ENCODE measurements at places on chromosomes 11 and 22. TPM values are rescaled to one million over a fixed set of nuclear protein-coding genes. Genes with fewer than 3 reads are reported as not detected.

NUDT8 gene
- total RNA-seq, result 29.8 TPM

NAALAD2 gene
- 0.83 TPM for total RNA-seq

CCDC89 gene
- total RNA-seq, result 1.1 TPM

SLC37A2 gene
- total RNA-seq, result 4.2 TPM

TUB gene
- 22.9 TPM for total RNA-seq

IGLL5 gene
- 0.59 TPM for total RNA-seq

GRCh38 chr11:128862908-128863660 is 4.0 kb downstream of the KCNJ1 start:
- no peak overlapping the region for H3K4me3 ChIP-seq
- no peaks in the 10 kb centered on the region for H3K27me3 ChIP-seq
- no peaks in the 10 kb centered on the region for H3K4me1 ChIP-seq
- DNase-seq, result no peak
- no peaks in the 10 kb centered on the region for H3K36me3 ChIP-seq

GRCh38 chr22:20619045-20619892 is 111.9 kb downstream of the MED15 start:
- no peaks in the 10 kb centered on the region for H3K4me1 ChIP-seq
- no peak overlapping the region for H3K27ac ChIP-seq
- no peak for DNase-seq
- H3K36me3 ChIP-seq, result no peaks in the 10 kb centered on the region

DNA sequence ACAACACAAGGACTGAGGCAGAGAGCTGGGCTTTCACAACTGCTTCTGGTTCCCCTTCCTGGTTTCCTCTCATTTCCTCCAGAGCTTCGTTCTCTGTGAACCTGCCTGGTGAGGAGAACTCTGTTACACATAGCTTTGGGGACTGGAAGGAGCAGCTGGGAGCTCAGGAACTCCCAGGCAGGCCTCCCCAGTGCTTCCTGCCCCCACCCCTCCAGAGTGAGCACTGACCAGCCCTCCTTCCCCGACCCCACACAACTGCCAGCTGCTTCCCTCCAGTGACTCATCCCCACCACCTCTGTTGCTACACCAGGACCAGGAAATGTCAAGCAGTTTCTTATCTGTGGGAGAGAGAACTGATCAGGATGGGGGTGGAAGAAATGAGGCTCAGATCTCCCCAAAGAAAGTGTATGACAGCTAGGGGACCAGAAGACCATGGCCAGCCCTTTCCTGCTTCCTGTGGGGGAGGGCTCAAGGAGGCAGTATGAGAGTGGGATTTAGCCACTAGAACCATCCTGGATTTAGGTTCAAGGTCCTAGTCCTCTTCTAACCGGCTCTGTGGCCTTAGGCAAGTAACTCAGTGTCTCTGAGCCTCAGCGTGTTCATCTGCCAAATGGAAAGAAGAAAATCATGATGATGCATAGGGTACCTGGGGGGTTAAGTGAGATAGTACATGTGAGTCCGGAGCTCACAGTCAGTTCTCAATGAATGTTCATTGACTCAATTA is 4.5 kb upstream of the TP53I11 start:
- no peaks in the 10 kb centered on the region for H3K27me3 ChIP-seq
- no peak overlapping the region for H3K4me3 ChIP-seq
- H3K4me1 ChIP-seq, result peaks cover 45% of the 10 kb centered on the region
- no peaks in the 10 kb centered on the region for H3K36me3 ChIP-seq
- H3K27ac ChIP-seq, result no peak overlapping the region

DNA sequence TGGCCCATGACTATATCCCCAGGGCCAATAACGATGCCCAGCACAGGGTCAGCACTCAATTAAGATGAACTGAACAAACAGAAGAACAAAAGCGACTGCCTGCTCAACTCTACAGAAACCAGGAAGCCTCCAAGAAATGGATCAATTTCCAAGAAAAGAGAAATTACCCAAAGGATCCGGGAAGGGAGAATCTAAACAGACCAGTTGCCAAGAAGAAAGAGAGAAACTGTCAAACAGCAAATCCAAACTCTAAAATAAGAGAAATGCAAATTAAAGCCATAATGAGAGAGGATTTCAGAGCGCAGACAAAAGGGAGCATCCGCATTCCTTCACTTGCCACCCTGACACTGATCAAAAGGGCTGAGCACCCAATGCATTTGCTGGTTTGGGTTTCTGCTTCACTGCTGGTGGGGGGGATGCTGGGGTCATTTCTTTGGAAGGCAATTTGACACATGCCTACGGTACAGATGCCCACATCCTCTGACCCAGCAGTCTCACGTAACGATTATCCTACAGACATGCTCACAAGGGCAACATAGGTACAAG is 37.7 kb upstream of the RFPL3 start:
- no peaks in the 10 kb centered on the region for H3K36me3 ChIP-seq
- DNase-seq, result peak; percentile 28
- no peak overlapping the region for H3K4me3 ChIP-seq
- no peaks in the 10 kb centered on the region for H3K27me3 ChIP-seq

DNA sequence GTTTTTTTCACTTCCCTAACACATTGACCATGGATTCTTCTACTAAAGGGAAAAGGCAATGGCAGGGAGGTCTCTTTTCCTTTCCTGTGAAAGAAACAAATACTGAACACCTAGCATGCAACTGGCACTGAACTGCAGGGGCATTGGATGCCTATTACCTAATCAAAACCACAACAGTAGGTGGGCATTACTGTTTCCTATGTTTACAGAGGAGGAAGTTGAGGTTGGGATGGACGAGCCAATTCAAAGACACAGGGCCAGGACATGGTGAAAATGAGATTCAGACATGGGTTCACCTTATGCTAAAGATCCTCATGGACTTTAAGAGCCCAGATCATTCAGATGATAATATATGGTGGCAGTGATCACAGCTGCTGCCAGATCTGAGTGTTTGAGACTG is 407.0 kb downstream of the MIAT start:
- H3K4me1 ChIP-seq, result no peaks in the 10 kb centered on the region
- no peak overlapping the region for H3K27ac ChIP-seq
- no peak overlapping the region for H3K4me3 ChIP-seq
- DNase-seq, result no peak

DNA sequence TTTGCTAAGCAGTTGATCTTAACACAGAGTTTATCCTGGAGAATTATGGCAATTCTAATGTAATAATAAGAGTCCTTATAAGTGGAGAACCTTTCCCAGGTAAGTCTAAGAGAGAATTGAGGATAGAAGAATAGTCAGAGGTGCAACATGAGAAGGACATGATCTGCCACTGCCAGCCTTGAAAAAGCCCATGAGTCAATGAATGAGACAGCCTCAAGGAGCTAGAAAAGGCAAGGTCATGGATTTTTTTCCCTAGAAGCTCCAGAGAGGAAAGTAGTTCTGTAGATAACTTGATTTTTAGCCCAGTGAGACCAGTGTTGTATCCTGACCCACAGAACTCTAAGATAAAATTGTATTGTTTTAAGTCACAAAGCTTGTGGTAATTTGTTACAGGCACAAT is 16.9 kb downstream of the MS4A6A start:
- no peaks in the 10 kb centered on the region for H3K27me3 ChIP-seq
- no peak overlapping the region for H3K4me3 ChIP-seq
- no peak overlapping the region for H3K27ac ChIP-seq
- DNase-seq, result no peak
- H3K4me1 ChIP-seq, result no peaks in the 10 kb centered on the region

DNA sequence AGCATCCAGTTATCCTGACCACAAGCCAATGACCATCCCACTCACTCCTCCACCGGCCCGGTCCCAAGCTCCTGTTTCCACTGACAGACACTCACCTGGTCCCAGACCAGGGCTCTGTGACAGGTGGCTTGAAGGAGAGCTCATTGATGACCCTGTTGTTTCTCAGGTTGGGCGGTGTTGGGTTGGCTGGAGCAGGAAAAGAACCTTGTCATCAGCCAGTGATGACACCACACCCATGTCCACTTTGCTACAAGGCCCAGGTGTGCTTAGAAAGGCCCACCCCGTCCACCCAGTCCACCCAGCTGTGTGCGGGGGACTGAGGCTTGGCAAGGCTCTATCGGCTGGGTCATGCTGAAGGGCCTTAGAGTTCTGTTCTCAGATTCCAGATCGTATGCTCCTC is 42.9 kb downstream of the GAB4 start:
- no peak overlapping the region for H3K4me3 ChIP-seq
- H3K4me1 ChIP-seq, result no peaks in the 10 kb centered on the region
- DNase-seq, result no peak
- no peaks in the 10 kb centered on the region for H3K36me3 ChIP-seq

- H3K27ac ChIP-seq, result no peak overlapping the region
- no peaks in the 10 kb centered on the region for H3K27me3 ChIP-seq
- DNase-seq, result no peak
Measured at GRCh38 chr11:17894929-17895658, 117.8 kb downstream of the SERGEF start.

DNA sequence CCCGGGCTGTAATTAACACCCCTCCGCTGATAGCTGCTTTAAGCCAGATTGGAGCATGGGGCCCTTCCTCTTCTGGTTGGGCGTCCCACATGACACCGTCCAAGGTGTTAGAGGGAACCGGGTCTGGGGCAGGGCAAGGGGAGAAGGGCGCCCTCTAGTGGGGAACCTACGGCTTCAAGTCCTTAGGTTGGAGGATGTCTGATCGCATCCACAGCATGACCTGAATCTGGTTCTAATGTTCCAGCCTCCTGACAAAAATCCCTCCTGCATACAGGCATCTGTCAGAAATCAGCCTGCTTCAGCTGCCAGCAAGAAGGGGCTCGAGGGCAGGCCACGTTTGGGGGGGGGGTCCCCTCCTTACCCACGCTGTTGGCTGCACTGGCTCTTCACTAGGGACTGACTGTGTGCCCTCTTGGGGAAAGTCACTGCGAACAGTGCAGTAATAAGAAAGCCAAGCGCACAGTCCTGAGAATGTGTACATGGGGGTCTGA is 94.2 kb upstream of the TBCEL start:
- peak overlapping the region; percentile 31 for H3K27ac ChIP-seq
- no peaks in the 10 kb centered on the region for H3K36me3 ChIP-seq
- no peak overlapping the region for H3K4me3 ChIP-seq
- DNase-seq, result no peak

GRCh38 chr11:34226210-34226609 is 120.8 kb downstream of the NAT10 start:
- H3K27me3 ChIP-seq, result no peaks in the 10 kb centered on the region
- H3K36me3 ChIP-seq, result no peaks in the 10 kb centered on the region
- no peak overlapping the region for H3K27ac ChIP-seq
- peaks cover 18% of the 10 kb centered on the region for H3K4me1 ChIP-seq
- no peak overlapping the region for H3K4me3 ChIP-seq
- no peak for DNase-seq

DNA sequence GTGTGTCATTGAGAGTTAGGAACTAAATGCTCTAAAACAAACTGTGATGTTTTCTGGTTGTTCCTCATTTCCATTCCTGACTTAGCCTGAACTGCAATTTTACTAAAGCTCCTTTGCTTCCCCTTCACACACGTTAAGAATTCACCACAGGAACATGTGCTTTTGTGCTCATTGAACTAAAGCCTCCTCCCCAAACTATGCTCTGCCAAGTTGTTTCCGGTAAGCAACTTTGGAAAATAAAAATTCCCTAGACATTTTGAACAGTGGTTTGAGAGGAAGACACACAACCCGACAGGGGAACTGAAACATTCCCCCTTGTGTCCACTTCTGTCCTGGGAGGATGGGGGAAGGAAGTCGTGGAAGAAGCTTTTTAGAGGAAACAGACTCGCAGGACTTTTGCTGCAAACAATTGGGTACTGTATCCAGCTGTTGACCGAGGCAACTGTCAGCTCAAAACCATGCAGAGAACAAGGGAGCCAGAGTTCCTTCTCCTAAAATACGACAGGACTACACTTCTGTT is 66.9 kb downstream of the GAB2 start:
- H3K27ac ChIP-seq, result peak overlapping the region; percentile 78
- peak overlapping the region; percentile 16 for H3K4me3 ChIP-seq
- no peaks in the 10 kb centered on the region for H3K36me3 ChIP-seq
- H3K27me3 ChIP-seq, result no peaks in the 10 kb centered on the region

GRCh38 chr11:86627776-86628455 is 44.5 kb downstream of the ME3 start:
- H3K4me3 ChIP-seq, result no peak overlapping the region
- H3K36me3 ChIP-seq, result no peaks in the 10 kb centered on the region
- H3K4me1 ChIP-seq, result peaks cover 68% of the 10 kb centered on the region
- DNase-seq, result no peak

DNA sequence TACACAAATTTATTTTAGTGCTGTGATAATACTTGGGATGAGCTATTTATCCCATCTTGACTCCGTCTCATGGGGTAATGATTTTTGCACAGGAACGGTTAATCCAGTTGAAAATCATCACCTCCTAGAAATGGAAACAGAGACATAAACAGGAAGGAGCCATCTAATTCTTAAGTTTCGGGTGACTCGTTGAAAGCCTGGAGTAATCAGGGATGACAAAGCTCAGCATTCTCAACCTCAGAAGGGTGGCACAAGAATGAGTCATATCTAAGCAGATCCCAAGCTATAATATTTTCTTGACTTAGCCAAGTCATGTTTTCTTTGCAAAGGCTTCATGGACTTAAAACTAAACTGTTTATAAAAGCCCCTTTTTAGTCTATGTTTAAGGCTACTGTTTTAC is 280.8 kb upstream of the CCDC90B start:
- H3K4me1 ChIP-seq, result no peaks in the 10 kb centered on the region
- no peak overlapping the region for H3K27ac ChIP-seq
- DNase-seq, result no peak
- H3K27me3 ChIP-seq, result no peaks in the 10 kb centered on the region
- no peaks in the 10 kb centered on the region for H3K36me3 ChIP-seq

GRCh38 chr11:115145324-115145723 is 358.9 kb downstream of the CADM1 start:
- no peaks in the 10 kb centered on the region for H3K27me3 ChIP-seq
- H3K4me3 ChIP-seq, result no peak overlapping the region
- no peaks in the 10 kb centered on the region for H3K36me3 ChIP-seq
- no peak for DNase-seq

DNA sequence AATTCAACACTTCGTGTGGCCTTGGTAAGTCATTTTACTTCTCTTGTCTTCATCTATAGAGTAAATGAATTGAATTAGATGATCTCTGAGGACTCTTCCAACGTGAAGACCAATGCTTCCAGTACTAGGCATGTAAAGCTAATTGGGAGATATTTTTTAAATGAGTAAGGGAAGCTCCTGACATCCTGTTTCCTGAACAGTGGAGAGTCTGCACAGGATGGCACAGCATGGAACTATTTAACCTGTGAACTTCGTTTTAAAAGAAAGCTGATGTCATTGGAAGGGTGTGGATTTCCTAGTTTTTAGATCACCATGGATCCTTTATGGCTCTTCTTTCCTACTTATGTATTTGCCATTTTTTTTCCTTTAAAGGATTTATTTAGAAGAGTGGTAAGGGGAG is 48.4 kb upstream of the HSD17B12 start:
- no peaks in the 10 kb centered on the region for H3K4me1 ChIP-seq
- H3K36me3 ChIP-seq, result no peaks in the 10 kb centered on the region
- no peaks in the 10 kb centered on the region for H3K27me3 ChIP-seq
- H3K27ac ChIP-seq, result no peak overlapping the region
- H3K4me3 ChIP-seq, result no peak overlapping the region

GRCh38 chr22:41290262-41291221 is 4.6 kb upstream of the RANGAP1 start:
- H3K27ac ChIP-seq, result no peak overlapping the region
- H3K4me1 ChIP-seq, result no peaks in the 10 kb centered on the region
- no peaks in the 10 kb centered on the region for H3K36me3 ChIP-seq

GRCh38 chr11:82373781-82374542 is 359.7 kb downstream of the FAM181B start:
- H3K36me3 ChIP-seq, result no peaks in the 10 kb centered on the region
- no peak overlapping the region for H3K27ac ChIP-seq
- H3K27me3 ChIP-seq, result no peaks in the 10 kb centered on the region
- H3K4me1 ChIP-seq, result no peaks in the 10 kb centered on the region
- no peak overlapping the region for H3K4me3 ChIP-seq
